ENCODE measurements at places on chromosomes 12 and 14.

- DNase-seq: no peak
Measured at GRCh38 chr12:124866883-124867400, 3.3 kb upstream of the SCARB1 start.

DNA sequence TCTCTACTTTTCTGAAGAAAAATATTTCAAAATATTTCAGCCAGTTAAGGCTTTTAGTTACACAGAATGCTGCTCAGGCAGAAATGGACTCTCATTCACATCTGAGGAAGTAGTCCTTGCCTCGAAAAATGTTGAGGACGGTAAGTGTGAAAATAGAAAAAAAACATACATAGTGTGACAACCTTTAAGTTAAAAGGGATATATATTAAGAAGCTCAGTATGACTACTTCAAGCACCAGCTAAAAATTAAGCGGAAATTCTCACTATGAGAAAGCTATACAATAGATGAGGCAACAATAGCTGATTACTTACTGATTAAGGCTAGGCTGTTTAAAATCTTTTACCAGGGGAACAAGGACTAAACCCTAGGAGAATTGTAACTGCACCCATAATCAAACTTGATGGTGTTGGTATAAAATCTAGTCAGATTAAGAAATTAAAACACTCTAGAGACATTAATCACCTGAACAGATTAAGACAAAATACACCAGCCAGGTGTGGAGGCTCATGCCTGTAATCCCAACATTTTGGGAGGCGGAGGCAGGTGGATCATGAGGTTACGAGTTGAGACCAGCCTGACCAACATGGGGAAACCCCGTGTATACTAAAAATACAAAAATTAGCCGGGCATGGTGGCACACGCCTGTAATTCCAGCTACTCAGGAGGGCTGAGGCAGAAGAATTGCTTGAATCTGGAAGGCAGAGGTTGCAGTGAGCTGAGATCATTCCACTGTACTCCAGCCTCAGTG lies 53.9 kb downstream of the HNRNPC start:
- no peak for DNase-seq

DNA sequence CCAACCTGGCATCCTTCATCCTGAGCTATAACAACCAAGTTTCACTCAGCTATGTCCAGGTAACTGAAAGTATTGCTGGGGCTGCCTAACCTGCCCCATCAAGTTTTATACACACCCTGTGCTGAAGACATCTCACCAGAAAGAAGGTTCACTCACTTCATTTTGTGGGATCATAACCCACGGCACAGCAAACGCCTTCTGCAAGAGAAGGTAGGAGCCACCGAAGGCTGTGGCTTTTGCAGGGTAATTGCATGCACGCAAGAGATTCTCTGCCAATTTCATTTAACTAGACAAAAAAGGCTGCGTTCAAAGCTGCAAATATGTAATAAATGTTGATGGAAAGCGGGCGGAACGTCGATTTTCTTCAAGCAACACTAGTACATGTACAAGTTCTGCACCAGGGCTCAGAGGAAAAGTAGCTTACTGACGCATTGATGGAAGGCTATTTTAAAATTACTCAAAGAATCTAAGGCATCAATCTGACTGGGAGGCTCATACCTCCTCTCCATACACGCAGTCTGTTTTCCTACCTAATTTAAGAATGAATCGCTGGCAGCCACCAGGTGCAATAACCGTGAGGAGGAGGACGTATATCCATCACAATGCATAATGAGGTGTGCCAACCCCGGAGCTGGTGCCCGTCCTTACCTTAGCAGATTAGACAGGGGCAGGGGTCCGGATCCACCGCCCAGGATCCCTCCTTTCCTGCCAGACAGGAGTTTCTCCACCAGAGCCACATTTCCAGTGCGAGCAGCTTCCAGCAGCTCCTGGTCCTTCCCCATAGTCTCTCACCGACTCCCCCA lies 1.1 kb downstream of the ANKS1B start:
- DNase-seq: no peak

DNA sequence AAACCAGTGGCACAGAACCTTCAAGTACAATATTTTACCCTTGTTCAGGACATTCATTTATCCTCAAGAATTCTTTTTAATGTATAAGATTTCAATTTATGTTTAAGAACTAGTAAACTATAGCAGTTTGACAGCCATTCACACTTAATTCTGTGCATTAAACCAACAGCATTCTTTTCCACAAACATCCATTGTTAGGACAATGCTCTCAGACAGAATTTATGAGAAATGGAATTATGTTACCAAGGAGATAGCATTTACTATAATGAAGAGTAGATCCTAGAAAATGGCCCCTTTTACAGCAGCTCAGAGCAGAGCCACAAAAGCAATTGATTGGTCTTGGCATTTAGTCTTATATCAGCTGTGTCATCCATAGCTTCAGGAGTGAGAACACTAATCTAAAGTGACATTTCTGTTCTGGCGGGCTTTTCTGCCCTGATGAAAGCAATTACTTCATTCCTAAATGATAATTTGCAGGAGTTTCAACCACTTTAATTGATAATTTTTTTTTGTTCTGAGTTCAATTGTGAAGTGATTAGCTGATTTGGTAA lies 268.9 kb downstream of the NPAS3 start:
- no peak for DNase-seq

- peak; percentile 8 for DNase-seq
Measured at GRCh38 chr12:91355150-91356006, 172.8 kb upstream of the DCN start.
